ENCODE measurements at places on chromosomes 4 and X.

DNA sequence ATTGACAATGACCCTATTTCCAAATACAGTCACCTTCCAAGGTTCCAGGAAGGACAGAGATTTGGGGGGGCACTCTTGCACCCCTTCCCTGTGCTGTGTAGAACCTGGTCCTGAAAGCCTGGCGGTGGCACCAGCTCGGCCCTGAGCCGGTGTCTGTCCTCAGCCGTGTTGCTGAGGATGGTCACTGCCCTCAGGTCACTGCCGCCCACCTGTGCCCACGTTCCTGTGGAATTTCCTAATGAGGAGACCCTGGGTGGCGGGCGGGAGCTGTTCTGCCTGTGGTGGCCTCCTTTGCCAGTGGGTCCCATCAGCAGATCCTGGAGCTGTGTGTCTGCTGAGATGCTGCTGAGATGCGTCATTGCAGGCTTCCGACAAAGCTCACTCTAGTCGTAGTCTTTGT, 32.9 kb downstream of the NELFA start:
- no peak for DNase-seq

DNA sequence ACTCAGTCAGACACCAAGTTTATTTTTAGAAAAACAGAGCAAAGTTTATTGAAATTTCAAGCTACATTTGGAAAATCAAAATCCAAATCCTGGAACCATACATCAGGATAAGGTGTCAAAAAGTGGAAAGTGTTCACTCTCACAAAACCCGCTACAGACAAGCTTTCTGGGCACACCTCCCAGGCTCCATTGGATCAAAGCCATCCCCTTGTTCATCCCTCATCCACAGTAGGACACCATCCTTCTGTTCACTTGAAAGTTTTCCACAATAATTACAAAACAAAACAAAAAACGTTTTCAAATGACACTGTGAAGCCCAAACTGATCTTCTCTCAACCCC, 62.4 kb downstream of the TSC22D3 start:
- DNase-seq = no peak

DNA sequence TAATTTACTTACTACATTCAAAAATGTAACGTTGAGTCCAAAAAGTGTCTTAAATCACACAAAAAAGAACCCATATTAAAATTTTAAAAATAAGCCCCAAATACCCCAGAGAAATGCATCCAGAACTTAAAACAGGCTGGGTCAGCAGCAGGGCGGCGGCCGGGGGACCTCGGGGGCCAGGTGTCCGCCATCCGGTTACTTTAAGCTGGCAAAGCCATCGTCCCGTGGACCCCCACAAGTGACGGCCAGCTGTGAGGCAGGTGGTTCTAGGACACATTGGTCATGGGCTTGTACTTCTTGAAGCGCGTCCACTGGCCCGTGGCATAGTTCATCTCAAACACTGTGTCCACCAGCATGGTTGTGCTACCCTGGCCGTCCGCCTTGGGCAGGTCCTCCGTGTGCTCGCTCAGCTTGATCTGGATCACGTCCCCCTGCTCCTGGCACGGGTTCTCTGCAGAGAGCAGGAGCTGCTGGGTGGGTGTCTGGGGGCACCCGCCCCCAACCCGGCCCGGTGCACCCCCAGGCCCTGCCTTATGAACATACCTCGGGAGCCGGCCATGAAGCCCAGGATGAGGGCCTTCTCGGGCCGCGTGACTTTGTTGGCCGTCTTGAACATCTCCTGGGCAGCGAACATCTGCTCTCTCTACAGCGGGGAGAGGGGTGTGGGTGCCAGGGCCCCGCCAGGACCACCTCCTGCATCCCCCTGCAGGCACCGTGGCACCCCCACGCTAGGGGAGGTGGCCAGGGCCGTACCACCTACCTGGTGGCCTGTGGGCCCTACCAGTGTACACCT, 25.5 kb downstream of the NELFA start:
- no peak for DNase-seq

DNA sequence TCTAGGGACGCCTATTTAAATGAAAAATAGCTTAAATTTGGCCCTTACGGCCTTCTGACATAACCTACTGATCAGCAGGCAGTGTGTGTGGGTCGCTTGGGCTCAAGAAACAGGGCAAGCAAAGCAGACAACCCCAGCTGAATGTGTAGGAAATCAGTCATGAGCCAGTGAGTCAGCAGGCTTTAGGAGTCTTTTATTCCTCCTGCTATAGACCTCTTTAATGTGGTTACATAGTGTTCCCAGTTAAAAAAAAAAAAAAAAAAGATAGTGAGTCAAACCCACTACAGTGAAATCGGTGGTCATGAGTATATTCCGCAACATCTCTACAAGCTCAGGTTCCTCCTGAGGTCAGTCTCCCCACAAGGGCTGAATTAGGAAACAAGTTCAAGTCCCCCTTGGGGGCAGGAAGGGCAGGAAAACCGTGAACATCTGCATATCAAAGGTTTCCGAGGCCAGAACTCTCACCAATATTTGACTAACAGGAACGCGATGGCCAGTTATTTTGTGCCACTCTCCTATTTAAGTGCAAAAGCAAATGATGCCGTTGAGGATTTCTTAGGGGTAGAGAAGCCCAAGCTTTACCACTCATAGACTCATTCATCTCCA, 32.7 kb downstream of the ACSL1 start:
- DNase-seq = no peak

- DNase-seq = no peak
Measured at GRCh38 chrX:111114806-111115205, 18.8 kb downstream of the PAK3 start.

GRCh38 chr4:68469482-68469881, 22.2 kb downstream of the TMPRSS11E start:
- no peak for DNase-seq
